ENCODE measurements at places on chromosomes 7 and 10. TPM values are rescaled to one million over a fixed set of nuclear protein-coding genes. Genes with fewer than 3 reads are reported as not detected.

Gene SLC18A3
- polyA plus RNA-seq, result not detected

Gene TEX47
- polyA plus RNA-seq, result not detected

Gene FAM131B
- polyA plus RNA-seq, result 0.36 TPM

Gene KNDC1
- polyA plus RNA-seq, result not detected

Gene AFAP1L2
- polyA plus RNA-seq, result 4.6 TPM

Gene CFAP46
- polyA plus RNA-seq, result not detected

Gene CYP17A1
- polyA plus RNA-seq, result not detected

Gene NCF1
- 4.6 TPM for polyA plus RNA-seq

Gene PRXL2A
- polyA plus RNA-seq, result 4.4 TPM

Gene GPRIN2
- not detected for polyA plus RNA-seq
